ENCODE measurements at places on chromosomes 16 and 17.

DNA sequence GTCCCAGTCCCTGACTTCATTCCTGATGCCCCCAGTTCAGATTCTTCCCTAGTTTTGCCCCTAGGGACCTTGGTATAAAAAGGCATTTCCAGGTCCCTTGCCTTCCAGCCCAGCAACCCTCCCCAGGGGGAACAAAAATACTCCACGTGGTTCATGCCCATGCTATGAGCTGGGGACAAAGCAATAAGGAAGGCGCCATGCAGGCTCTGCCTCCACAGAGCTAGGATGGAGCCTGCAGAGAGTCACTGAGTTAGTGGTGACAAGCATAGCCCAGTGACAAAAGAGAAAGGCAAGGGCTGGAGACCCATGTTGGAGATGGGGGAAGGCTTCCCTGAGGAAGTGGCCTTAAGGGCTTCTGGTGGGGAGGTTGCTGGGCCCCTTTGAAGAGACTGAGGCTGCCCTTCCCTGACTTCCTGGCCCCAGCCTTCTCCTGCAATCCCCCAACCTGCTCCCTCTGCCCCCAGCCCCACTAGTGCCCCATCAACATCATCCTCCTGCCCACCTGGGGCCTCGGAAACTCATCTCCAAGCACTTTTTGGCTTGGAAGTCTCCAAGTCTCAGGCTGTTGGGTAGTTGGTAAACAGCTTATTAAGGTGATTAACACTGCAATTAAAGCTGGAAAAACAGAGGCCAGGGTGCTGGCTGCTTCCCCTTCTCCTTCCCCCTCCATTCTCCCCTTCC, 9.6 kb downstream of the DLX3 start:
- no peak for DNase-seq

DNA sequence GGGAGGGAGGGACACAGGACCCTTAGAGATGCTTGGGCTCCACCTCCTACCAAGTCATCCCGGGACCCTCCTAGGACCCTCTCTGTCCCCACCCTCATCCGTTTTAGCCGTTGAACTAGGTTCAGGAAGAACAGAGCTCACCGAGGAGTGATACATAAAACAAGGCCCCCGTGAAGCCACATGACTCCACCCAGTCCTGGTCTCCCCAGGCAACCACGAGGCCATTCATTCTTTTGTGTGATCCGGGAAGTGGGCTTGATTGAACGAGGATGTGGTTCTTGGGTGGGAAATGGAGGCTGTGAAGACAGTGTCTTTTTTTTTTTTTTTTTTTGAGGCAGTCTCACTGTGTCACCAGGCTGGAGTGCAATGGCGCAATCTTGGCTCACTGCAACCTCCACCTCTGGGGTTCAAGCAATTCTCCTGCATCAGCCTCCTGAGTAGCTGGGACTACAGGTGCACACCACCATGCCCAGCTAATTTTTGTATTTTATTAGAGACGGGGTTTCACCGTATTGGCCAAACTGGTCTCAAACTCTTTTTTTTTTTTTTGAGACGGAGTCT, 14.8 kb downstream of the TRARG1 start:
- no peak for DNase-seq

- no peak for DNase-seq
Observed at GRCh38 chr16:71254832-71255525, 24.5 kb upstream of the HYDIN start.

- no peak for DNase-seq
Observed at GRCh38 chr17:45679426-45679825, 104.7 kb upstream of the CRHR1 start.
